ENCODE measurements at places on chromosomes 6 and 20.

DNA sequence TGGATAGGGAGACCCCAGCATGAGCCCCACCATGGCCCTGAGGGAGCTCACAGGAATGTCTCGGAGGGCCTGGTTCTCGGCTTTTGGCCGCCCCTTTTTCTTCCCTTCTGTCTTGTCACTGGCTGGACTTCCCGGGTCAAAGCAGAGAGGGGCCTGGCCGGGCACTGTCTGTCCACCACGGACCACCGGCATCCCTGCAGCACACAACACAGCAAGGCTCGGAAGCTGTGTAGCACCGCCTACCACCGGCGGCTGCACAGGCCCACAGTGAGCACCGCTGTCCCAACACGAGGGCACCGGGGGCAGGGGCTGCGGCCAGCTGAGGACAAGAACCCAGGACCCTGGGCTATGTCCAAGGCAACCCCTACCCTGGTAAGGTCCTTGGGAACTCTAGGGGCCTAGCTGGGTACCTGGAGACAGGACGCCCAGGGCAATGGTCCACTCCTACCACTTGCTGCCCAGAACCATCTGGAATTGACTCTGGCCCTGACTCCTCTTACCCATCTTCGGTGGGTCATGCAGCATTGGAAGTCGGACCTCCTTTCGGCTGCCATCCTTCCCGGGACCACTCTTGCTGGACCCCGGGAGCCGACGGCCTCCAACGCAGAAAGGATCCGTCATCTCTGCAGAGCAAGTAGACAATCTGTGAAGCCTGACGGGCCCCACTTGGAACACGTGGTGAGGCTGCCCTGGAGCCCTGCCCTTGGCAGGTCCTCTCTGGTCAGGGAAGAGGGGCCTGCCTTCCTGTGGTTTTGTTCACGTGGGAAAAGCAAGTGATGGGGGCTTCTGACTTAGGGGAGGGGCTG, 2.2 kb downstream of the ZNF512B start:
- no peak for DNase-seq

DNA sequence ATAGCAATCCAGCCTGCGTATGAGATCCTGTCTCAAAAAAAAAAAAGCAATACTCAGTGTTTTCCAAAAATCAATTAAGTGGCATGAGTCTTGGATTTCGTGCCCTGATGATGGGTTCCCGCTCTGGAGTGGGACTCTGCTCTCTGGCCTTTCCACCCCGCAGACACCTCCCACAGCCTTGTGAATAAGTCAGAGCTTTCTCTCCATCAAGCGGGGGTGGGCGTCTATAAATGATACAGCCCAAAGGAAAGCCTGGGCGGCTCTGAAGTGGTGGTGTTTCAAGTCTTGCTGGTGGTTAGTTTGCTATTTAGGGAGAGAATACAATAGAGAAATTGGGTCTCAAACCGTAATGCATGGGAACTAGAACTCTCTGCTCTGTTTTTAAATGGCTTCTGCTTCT, 52.5 kb upstream of the TAGAP start:
- DNase-seq, result no peak

DNA sequence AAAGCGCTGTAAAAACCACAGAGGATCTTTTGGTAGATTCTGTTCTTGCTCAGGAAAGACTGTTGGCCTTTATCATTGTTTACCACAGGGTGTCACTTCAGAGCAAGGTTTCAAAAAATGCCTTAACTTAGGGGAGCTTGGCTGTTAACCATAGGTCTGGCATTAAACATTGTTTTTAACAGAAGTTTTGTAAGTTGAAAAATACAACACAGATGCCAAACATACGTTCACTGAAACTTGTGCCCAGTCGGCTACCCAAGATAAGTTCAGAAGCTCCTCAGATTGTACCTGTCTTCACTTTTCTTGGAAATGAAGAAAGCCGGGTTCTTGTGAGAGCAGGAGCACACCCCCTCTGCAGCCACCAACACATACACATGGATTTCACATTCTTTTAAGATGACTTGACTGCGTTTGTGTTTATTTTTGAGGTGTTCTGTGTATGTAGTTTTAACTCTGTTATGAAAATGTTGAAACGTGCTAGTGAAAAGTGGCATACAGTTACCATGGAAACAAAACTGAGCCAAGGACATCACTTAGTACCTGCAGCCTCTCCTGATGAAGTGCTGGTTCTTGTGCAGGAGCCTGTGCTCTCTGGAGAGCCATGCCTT, 64.9 kb downstream of the SYCP2L start:
- peak; percentile 57 for DNase-seq

- peak; percentile 54 for DNase-seq
Observed at GRCh38 chr20:45254383-45255262, at the start of gene SLPI. Gene SLPI (minus strand): TSS chr20:45254564. CDS start chr20:45254543, 21 bp downstream.

DNA sequence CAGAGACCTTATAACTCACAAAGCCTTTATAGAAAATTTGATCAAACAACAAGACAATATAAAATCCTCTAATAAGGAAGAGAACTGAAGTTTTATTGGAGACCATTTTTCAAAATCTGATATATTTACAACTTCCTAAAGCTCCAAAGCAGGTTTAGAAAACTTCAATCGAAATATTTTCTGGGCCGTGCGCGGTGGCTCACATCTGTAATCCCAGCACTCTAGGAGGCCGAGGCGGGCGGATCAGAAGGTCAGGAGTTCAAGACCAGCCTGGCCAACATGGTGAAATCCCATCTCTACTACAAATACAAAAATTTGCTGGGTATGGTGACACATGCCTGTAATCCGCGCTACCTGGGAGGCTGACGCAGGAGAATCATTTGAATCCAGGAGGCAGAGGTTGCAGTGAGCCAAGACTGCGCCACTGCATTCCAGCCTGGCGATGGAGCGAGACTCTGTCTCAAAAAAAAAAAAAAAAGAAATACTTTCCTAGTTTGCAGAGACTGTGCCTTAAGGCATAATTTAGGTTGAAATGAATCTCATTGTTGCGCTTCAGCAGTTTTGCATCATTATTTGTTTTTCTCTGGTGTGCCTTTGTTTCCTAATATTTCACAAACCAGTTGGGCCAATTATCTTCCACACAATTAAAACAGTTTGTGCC, 60.6 kb upstream of the ASIP start:
- no peak for DNase-seq

DNA sequence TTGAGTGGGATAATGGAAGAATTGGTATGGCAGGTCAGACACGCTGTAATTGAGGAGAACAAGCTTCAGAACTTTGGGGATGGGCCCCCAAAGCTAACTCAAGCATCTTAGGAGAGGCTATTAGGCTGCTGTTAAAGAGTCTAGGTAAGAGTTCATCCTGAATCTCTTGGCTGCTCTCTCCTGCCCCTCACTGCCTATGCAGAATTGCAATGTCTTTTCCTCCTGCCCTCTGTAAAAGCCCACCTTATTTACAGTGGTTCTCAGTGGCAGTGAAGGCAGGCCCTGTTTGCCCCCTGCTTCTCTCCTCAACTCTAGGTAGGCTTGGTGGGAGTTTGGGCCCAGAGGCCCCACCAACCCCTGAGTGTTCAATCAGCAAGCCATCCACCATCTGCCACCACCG, 55.0 kb downstream of the LYRM2 start:
- no peak for DNase-seq

GRCh38 chr6:123636782-123637181, at the start of gene TRDN:
Gene TRDN (minus strand): TSS chr6:123636950. CDS start chr6:123636775, 175 bp downstream.
- no peak for DNase-seq

- DNase-seq, result no peak
Observed at GRCh38 chr20:46129955-46130481, 11.9 kb downstream of the CD40 start.

DNA sequence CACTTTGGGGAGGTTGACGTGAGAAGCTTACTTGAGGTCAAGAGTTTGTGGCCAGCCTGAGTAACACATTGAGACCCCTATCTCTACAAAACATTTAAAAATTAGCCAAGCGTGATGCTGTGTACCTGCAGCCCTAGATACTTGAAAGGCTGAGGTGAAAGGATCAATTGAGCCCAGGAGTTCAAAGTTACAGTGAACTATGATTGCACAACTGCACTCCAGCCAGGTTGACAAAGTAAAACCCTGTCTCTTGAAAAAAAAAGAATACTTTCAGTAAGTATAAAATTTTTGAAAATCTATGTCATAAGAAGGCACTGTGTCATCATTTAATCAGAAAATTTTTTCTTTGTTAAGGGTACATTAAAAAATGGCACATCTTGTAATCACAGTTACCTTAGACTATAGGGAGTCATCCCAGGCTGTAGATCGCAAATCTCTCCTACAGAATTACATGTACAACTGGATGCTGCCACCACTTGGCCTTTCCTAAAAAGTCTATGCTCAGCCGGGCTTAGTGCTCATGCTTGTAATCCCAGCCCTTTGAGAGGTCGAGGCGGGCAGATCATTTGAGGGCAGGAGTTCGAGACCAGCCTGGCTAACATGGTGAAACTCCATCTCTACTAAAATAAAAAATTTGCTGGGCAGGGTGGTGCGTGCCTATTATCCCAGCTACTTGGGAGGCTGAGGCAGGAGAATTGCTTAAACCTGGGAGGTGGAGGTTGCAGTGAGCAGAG, 17.0 kb upstream of the MRS2 start:
- no peak for DNase-seq

DNA sequence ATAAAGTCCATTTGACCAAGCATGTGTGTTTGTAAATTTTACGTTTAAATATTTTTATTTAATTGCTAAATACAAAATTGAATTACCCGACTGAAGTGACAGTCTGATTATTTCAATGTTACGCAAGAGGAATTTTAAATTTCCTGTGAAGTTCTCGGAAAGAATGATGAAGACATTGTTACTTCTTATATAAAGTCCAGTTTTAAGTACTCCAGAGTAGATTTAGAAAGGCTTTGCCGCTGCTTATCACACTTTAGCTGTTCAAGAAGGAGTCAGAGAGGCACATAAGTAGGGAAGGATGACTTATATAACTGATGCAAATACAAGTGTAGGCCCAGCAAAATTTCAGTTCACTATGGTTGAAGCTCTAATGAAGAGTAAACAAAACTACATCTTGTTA, 265.1 kb upstream of the CITED2 start:
- no peak for DNase-seq

Data from urothelium cell line (cell line).